Dorsolateral prefrontal cortex (tissue), 122 donors: ENCODE measurements at places on chromosomes 11 and 22.
A peak's percentile ranks its signal among the peaks of the same experiment; 100 is the strongest.

- DNase-seq, result no peak
Observed at GRCh38 chr11:94325681-94326080, 21.3 kb downstream of the IZUMO1R start.

DNA sequence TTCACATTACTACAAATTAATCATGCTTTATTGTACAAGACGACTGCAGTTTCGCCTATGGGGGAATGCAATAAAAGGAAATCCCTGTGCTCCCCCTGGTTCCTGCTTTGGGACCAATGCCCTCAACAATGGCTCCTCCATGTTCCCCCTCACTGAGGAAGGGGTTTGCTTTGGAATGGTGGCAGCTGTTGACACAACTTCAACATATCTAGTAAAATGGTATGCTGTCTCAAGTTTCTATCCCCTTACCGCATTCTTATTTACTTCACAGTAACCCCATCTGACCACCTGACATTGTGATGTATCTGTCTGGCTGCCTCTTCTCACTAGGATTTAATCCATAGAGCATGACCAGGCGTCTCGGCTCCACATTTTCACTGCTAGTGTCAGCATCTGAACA lies 48.8 kb downstream of the PIWIL3 start:
- no peak for DNase-seq

DNA sequence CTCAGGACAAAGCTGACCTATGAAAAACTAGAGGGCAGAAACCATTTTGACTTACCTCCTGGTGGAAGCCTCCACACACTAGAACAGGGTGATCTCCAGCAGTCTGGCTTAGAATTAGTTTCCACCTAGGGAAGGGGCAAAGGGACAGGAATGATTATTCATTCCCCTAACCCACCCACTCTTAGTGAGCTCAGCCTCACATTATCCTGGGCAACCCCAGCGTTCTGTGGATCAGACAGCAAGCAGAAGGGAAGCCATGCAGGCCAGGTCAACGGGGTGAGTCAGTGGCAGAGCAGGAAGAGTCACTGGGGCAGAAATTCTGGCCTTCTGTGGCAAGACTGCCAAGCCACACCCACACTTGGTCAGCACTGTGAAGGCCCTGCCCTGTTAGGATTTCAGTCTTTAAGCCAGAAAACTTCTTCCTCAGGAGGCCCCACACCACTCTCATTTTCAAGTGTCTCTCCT lies 10.5 kb downstream of the NUMA1 start:
- peak; percentile 50 for DNase-seq

DNA sequence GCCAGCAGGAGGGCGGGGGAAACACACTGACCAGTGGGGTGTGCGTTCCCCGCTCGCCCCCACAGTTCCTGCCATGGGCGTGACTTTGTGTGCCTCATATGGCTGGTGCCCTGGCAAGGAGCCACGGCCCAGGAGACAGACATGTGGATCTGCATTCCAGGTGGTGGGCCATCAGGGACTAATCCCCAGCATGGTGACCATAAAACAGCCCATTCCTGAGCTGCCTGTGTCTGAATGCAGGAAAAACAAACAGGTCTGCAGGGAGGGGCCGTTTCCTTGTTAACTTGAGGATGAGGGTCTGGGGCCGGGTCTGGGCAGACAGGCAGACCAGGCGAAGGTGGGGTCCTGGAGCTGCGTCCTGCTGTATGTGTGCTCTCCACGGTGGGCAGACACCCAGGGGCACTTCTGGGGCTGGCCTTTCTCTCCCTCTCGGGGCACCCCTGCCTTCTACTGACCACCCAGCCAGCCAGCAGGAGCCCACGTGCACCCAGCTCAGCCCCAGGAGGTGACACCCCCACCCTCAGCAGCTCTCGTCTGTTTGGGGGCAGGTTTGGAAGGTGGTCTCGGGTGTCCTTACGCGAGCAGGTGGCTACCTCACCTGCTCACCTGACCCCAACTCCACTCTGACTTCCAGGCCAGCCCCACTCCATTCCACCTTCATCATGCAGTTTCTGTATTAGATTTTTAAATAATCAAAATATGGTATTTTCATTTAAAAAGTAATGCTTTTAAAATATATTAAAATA lies 120.3 kb downstream of the KCNQ1OT1 start:
- DNase-seq, result peak; percentile 24

DNA sequence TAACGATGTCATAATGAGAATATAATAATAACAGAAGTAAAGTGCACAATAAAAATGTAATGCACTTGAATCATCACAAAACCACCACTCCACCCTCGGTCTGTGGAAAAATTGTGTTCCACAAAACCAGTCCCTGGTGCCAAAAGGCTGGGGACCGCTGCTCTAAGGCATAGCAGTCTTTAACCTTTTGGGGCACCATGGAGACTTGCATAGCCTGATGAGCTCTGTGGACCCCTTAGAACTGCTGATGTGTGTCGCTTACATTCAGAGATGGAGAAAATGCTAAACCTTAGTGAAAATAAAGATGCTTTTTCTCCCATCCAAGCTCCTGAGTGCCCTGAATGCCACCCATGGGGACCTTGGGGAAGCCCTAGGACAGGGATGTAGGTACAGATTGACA lies 87.6 kb upstream of the SEPTIN5 start:
- DNase-seq, result no peak

DNA sequence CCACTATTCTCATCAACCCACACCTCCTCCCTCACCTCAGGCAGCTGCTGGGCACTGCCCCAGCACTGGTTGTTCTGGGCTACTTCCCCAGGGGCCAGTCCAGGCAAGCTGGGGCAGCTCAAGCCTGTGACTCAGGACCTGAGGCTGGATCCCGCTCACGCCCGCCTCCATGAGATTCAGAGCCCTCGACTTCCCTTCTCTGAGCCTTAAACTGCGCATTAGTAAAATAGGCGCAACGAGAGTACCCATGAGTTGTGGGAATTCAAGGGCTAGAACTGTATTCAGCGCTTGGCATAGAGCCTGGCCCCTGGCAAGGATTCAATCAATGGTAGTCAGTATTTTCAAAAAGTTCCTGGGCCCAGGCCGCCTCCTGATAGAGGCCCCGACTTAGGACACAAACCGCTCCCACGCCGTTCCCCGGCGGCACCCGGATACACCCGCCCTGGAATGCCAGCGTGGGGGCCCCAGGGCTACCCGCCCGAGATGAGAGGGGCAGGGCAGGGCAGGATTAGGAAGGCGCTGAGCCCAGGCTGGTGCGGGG lies 723 bp upstream of the CD82 start:
- DNase-seq, result no peak

- no peak for DNase-seq
Observed at GRCh38 chr11:122852074-122852795, 13.9 kb downstream of the CRTAM start.

- DNase-seq, result no peak
Observed at GRCh38 chr11:13680501-13681264, 12.2 kb downstream of the FAR1 start.

DNA sequence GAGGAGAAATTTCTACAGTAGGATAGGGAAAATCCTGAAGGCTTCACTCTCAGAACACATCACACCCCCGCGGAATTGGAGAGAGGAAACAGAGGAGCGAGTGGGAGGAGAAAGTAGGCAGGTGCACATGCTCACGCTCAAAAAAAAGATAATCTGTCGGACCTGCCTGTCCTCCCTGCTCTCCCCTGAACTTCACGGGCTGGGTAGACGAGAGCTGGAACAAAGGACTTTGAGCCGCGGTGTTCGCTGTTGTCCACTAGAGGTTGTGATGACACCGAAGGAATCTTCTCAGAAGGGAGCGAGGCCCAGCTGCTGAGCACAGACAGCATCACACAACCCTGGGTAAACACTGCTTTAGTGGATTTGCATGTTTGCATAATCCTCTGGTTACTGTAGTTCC lies 5.0 kb downstream of the SEZ6L start:
- DNase-seq, result peak; percentile 65

GRCh38 chr11:102429691-102430090 lies 22.9 kb downstream of the TMEM123 start:
- DNase-seq, result no peak

- DNase-seq, result no peak
Observed at GRCh38 chr22:48478124-48478523, 1349.5 kb downstream of the BRD1 start.

DNA sequence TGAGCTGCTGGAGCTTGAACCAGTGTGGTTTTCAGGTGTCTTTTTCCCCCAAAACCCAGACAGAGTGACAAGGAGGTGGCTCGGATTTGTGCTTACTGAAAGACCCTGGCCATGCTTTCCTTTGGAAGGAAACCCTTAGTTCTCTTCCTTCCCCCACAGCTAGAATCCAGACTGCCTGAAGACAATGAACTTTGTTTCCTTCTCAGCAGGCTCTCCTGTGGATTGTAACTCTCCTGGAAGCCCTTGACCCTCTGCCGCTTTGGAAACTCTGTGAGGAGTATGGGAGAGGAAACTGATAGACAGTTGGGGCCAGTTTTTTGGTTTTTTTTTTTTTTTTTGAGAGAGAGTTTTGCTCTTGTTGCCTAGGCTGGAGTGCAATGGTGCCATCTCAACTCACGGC lies 62.1 kb upstream of the SESN3 start:
- DNase-seq, result no peak

DNA sequence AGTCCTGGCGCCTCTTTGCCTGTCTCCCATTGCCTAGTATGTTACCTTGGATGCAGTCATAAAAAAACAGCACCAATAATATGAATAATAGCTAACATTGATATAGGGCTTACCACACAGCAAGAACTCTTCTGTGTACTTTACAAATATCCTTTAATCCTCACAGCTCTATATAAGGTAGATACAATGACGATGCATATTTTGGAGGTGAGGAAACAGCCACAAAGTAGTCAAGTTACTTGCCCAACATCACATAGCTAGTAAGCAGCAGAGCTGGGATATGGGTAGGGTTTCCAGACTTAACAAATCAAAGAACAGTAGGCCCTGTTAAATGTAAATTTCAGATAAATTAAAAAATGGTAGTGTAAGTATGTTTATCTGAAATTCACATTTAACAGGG lies 128.8 kb downstream of the ST3GAL4 start:
- no peak for DNase-seq
